ENCODE measurements at places on chromosomes 2 and 18. TPM values are rescaled to one million over a fixed set of nuclear protein-coding genes. Genes with fewer than 3 reads are reported as not detected.

DNA sequence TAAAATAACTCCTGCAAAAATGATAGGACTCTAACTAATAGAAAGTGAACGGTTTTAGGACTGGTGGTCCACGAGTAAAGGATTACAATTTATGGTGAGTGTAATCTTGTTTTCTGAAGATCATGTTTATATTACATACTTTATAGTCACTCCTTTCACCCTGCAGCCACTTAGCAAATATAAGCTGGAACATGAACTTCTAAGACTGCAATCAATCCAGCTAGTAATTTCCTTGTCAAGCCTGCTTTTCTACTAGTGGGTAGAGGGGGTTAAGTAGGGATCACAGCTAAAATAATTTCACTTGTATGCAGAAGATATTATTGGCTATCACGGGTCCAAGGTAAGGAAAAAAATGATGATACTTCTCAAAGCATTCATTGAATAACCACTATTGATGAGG, 125.5 kb upstream of the NETO1 start:
- no peak for DNase-seq

GRCh38 chr2:127770973-127771735, 39.8 kb downstream of the WDR33 start:
- DNase-seq: no peak

DNA sequence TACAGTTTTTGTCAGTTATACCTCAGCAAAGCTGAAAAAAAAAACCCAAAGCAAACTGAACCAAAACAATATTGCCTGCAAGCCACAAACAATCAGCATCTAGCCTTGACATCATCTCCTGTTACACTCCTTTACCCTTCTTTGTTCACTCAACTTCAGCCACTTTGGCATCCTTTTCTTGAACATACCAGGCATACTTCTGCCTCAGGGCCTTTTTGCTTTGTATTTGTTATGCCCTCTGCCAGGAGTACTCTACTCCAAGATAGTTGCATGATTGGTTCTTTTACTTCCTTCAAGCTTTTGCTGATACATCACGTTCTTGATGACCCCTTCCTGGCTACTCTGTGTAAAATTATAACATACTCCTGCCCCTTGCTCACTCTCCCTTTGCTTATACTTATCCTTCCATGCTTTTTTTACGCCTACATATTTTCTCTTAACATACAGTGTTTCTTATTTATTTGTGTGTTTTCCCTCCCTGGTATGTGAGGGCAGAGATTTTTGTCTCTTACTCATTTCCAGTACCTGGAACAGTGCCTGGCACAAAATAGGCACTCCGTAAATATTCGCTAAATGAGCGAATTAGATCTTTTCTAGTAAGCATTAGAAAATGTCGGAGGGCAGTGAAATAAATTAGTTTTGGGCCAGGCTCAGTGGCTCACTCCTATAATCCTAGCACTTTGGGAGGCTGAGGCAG, 12.7 kb downstream of the ABI2 start:
- no peak for DNase-seq

DNA sequence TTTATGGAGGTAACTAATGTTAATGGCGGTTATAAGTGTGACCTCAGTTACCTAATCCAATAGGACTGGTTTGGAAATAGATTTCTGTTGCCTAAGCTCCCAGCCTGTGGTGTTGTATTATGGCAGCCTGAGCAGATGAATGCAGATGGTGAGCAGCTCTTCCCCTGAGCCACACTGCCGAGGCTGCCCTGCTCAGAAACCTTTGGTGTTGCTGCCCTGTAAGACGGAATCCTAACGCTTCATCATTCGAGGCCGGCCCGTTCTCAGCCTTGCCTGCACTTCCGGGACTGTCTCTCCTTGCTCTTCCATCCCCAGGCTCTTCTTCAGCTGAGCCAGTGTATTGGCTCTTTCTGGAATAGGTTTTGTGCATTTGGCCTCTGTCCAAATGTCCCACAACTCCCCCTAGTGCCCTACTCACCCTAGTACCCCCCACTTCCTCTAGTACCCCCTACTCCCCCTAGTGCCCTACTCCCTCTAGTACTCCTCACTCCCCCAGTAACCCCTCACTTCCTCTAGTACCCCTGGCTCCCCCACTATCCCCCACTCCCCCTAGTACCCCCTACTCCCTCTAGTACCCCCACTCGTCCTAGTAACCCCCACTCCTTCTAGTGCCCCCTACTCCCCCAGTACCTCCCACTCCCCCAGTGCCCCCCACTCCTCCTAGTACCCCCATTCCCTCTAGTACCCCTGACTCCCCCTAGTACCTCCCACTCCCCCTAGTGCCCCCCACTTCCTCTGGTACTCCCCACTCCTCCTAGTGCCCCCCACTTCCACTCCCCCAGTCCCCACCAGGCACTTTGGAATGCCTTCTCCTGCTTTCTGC, 106.0 kb upstream of the TAF1B start:
- no peak for DNase-seq

DNA sequence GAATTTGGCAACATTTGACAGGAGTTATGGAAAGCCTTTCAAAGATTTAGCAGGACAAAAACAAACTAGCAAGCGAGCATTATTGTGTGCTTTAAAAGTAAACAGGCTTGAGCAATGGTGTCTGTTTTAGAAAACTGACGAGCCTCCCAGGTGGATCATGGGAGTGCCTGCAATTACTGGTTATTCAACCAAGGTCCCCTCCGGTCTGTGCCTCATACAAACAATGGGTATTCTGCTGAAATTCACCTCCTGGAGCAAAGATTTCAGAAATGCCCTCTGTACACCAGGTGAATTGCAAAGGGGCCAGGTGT, 22.4 kb downstream of the RTP5 start:
- DNase-seq: peak; percentile 2

GGCX gene
- total RNA-seq: 87.5 TPM

MC4R gene
- total RNA-seq: not detected

All from stomach (tissue), 19 donors.